Right ventricle myocardium superior (tissue), 1 donor: ENCODE measurements at places on chromosomes 2 and 18.

- no peak for DNase-seq
Observed at GRCh38 chr18:48875314-48875941, 75.3 kb downstream of the SMAD7 start.

DNA sequence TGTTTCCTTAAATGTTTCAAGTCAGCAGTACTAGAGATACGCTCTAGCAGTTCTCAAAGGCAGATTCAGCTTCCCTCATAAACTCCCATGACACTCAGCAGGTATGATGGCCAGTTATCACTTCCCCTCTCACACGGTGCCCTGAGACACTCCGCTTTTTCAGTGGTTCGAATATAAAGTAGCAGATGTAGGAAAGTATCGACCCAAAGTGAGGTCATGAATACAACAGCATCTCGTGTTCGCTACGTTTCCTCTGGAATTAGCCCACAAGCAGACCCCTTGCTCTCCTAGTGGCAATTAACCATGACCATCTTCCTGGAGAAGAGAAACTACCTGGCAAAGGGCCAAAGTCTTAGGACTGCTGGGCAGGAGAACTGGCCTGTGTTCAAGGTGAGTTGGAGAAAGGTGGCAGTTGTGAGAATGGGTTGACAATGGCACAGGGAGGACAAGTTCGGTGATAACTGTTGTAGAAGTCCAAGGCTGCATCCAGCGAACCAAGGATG lies 9.3 kb upstream of the AGBL5 start:
- DNase-seq, result no peak

DNA sequence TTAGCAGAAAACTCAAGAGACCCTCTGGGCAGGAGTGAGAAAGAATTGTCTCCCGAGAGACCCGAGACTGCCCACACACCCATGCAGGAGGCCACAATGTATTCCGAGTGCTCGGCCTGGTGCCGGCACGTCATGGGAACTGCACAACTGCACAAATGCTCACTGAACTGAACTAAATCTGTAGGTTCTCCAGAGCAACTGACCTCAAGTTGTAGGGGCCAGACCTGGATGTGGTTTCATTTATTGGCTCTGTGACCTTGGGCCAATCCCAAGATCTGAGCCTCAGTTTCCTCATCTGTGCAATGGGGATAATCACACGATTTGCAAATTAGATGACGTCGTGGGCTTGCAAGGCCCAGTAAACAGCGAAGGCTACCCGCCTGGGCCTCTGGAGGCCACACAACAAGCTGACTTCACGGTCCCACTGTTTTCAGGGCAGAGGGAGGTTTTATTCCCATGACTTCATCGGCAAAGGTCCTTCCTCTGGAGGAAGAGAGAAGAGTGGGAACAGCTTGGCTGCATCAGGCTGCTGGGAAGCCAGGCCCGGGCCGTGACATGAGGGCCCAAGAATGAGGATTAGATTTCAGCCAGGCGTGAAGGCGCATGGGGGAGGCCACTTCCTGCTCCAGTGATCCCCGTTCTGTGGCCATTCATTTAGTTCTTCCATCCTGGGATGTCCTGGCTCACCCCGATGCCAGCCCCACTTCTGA lies 3.6 kb upstream of the ERFE start:
- no peak for DNase-seq

GRCh38 chr2:199602896-199603717 lies 145.4 kb upstream of the SATB2 start:
- DNase-seq, result no peak

DNA sequence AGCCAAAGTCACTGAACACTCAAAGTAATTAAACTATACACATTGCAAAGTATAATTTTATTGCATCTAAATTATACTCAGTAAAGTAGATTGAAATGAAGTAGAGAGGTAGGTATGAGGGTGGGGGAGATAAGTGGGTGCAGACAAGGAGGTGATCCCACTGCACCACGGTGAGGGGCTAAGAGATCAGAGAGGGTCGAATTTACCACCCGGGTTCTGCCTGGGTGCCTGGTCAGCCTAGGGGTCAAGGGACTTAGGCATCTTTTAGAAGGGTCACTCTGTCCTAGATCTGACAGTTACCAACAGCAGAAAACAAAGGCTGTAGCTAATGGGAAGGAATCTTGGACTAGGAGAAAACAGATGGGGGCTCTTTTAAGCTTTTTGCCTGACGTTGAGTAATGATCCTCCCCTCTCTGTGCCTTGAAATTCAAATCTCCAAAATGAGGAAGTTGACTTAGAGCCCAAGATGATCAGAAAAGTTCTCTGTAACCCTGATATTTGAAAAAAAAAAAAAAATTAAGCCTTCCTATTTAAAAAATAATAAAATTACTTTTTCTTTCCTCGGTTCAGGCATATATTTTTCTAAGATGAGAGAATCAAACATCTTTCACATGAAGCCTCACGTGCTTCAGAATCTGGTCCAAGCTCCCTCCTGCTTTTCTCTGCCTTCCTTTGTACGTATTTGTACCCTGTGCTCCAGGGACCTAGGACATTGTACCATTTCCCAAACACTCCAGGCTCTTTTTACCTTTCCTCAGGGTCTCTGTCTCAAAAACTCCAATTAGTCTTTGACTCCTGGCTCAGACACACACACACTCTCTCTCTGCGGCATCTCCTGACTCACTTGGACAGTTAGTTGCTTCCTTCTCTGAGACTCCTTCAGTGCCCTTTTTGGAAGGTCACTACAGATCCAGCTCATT lies 353.9 kb downstream of the CYRIA start:
- no peak for DNase-seq

GRCh38 chr2:38181806-38182491 lies 106.0 kb upstream of the CYP1B1 start:
- no peak for DNase-seq

DNA sequence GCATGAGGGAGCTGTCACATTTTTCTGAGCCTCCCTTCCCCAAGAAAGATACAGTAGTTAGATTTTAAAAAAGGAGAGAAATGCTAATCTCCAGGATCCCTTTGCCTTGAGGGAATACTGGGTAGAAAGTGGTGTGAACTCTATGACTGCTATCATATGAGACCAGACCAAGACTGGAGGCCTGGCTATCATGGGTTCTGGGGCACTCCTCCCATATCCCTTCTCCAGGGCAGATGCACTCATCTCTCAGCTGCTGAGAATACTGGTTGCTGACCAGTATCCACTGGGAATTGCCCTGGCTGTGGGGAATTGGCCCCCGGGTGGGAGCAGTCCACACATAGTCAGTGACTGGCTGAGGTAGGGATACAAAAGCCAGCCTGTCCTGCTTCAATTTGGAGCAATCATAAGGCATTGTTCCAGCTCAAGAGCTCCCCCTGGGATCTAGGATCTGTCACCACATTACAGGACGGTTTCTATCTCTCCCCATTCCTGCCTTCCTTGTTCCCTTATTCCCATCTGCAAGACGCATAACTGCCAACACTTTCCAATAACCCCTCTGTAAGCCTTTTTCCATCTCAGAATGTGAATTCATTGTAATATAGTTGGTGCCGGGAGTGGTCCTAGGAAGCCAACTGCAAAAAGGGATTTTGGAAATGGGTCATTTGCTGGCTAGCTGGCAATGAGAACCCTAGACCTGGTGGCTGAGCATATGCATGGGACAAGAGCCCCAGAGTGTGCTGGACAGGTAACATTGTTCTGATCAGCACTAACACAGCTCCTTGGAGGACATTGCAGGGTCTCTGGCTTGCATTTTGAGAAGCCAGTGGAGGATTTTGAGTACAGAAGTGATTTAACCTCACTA lies 35.4 kb upstream of the REEP1 start:
- no peak for DNase-seq

- no peak for DNase-seq
Observed at GRCh38 chr2:46232860-46233259, 64.3 kb upstream of the EPAS1 start.

DNA sequence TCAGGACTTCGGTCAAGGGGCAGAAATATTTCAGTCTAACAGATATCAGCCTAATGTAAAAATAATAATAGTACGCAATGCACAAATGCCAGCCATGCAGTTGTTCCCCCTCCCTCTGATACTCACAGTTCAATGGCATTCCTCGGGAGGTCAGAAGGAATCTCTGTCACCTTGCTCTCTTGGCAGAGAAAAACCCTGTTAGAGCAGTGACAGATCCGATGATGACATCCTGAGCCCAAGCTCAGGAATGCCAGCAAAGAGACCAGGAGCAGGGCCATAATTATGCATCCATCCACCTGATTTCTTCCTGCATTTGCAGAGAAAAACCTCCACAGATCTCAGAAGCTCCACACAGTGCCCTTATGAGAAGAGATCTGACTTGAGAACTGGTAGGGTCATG lies at the start of gene FSHR:
FSHR (minus strand) TSS at position 376 of the 400 bp plus-strand sequence; CDS start at position 278, 98 bp downstream.
- no peak for DNase-seq

DNA sequence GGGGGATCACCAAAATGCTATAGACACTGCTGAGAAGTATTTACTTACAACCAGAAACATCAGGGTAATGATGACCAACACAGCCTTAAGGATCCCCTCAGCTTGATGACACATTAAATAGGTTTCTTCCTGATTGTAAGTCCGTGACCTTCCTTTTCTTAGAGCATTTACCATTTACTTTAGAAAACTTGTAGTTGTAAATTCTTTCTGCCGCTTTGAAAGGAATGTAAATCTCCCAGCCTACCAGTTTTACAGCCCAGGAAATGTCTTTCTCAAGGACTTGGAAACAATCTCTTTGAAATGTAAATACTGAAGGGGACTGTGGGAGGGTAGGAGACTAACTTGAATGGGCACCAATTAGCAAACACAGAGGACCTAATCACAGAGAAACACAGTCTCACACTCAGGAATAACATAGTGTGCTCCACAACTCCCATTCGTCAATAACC lies 278.6 kb downstream of the DSC3 start:
- DNase-seq, result no peak

DNA sequence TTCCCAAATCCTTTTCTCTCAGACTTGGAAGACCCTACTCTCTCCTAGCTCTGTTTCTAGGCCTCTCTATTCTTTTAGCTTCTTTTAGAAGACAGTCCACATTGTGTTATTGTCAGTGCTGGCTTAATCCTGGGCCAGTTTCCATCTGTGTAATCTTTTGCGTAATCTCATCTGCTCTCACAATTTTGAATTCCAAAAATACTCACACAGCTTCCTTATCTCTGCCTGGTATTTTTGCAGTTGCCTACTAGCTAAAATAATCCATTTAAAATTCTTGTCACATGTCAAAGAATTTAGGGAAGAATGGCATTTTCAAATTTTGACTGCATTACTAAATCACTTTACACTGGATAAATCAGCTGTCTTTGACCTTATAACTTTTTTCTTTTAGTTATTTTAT lies 200.6 kb upstream of the MEX3C start:
- no peak for DNase-seq

DNA sequence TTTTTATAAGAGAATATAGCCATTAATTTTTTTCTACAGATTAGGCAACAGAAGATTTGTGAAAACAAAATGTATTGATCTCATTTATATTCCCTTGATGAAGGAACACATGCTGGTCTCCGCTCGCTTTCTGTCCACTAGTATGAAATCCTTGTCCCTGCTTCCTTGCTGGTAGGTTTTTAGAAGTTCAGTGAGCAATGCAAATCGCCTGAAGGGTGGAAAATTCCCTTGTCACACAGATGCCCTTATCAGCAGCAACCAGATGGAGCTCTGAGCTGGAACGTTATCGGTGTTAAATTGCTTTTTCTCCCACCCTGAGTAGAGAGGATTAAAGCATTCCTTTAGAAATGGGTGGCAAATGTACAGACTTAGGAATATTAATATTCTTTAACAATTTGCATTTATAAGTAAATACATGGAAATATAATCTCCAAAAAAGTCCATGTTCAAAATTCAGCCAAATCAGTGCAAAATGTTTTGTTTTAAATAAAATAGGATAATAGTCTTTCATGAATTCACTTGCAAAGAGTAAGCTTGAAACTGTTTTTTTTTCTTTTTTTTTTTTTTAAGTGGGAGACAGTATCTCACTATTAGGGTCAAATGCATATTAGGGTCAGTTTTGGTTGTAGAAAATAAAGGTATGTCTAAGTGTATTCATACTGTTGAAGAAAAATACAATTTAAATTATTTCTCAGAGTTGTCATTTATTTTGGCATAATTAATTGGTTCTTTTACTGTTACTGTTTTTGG lies 164.0 kb upstream of the MYO3B start:
- DNase-seq, result no peak

DNA sequence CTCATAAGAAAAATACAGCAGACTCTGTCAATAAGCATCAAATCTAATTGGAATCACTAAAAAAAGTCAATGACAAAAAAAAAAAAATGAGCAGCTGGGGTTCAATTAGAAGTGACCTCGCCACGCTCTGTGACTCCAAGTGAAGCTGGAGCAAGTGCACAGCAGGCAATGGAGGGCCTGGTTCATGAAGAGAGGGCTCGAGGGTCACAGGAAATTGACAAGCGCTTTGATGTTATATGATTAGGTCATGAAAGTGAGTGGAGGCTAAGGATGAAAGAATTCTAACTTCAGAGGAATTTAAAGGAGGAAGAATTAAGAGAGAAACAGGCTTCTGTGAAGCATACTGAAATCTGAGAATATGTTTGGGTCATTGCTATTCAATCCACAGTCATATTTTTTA lies 85.4 kb upstream of the TMEM18 start:
- no peak for DNase-seq

DNA sequence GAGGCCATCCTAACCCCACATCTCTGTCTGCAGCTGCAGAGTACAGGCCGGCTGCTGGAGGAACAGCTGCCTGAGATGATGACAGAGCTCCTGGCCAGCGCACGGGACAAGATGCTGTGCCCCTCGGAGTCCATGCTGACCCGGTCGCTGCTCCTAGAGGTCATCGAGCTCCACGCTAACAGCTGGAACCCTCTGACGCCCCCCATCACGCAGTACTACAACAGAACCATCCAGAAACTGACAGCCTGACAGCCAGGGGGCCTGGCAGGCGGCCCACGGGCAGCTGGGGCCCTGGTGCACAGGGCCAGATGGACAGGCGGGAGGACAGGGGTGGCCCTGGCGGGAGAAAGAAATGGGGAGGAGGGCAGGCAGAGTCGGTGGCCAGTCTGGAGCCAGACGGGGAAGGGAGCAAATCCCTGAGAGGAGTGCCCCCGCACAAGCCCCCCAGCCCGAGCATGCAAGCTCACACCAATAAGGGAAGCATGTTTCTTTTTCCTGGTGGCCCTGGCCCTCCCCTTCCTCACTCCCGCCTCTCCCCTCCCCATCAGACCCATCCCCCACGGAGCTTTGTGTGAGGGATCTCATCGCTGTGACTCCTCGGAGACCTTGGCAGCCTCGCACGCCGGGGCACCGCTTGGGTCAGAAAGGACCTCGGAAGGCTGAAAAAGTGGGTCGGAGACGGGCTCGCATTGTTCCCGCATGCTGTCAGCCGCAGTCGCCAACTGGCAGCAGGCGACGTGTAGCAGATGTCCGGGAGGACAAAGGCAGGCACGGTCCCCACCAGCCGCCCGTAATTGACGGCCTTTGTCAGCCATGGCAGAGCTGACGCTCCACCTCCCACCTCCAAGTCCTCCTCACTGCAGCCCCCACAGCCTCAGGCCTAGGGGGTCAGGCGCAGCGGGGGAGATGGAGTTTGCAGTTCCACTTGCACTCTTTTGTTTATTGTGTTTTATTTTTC lies 91.2 kb downstream of the SMAD7 start:
- no peak for DNase-seq
